Dermis microvascular lymphatic vessel endothelial cell (primary cell): ENCODE measurements at places on chromosomes 16 and 17. TPM values are rescaled to one million over a fixed set of nuclear protein-coding genes. Genes with fewer than 3 reads are reported as not detected.

The QPRT gene
- 0.13 and 0.25 TPM in 2 replicates for total RNA-seq

The HOXB8 gene
- total RNA-seq = 0.64 and 0.76 TPM in 2 replicates

The ZACN gene
- not detected in 2 replicates for total RNA-seq

The GTF3C1 gene
- total RNA-seq = 51.9 and 64.2 TPM in 2 replicates

The ANKRD40CL gene
- not detected in 2 replicates for total RNA-seq

The TVP23C gene
- total RNA-seq = 9.9 and 10.3 TPM in 2 replicates
